T-helper 17 cell (primary cell): ENCODE measurements at places on chromosomes 2 and 18.

DNA sequence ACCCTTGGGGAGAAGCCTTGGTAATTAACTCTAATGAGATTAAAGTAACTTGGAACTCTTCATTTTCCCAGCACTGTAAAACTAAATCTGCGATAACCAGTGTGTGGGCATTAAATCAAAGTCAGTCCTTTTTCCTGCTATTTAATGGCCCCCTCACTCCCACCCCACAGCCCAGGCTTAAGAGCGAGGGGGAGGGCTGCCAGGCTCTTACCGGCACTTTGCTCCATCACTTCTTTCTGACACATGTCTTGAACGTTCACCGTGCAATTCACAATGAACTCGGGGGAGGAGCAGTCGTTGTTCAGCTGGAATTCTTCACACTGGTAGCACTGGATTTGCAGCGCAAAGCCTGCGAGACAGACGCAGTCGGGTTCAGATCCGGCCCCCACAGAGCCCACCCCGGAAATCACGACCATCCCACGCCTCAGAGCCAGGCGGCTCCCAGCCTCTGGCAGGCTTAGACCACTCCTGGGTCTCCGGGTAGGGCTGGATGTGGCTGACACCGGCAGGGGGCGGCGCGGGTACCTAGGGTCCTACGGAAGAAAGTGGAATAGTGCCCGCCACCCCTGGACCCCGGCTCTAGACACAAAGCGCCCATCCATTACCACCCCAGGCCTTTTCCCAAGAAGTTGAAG is 1.7 kb downstream of the LYPD1 start:
- DNase-seq: no peak

DNA sequence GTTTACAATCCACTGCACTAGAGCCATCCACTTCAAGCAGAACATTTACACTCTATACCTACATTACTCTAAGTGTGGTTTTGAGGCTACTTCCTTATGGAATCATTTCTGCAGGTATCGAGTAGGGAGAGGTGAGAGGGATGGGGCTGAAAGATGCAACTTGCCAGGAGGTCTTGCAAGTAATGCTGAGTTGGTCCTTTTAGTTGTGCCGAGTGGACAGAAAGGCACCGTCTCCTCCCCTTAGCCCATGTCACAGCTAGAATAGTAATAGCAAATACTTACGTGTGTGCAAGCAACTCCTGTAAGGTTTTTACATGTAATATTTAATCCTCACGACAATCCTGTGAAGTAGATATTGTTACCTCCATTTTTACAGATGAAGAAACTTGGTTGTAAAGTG is 158.8 kb upstream of the TTC39C start:
- no peak for DNase-seq

DNA sequence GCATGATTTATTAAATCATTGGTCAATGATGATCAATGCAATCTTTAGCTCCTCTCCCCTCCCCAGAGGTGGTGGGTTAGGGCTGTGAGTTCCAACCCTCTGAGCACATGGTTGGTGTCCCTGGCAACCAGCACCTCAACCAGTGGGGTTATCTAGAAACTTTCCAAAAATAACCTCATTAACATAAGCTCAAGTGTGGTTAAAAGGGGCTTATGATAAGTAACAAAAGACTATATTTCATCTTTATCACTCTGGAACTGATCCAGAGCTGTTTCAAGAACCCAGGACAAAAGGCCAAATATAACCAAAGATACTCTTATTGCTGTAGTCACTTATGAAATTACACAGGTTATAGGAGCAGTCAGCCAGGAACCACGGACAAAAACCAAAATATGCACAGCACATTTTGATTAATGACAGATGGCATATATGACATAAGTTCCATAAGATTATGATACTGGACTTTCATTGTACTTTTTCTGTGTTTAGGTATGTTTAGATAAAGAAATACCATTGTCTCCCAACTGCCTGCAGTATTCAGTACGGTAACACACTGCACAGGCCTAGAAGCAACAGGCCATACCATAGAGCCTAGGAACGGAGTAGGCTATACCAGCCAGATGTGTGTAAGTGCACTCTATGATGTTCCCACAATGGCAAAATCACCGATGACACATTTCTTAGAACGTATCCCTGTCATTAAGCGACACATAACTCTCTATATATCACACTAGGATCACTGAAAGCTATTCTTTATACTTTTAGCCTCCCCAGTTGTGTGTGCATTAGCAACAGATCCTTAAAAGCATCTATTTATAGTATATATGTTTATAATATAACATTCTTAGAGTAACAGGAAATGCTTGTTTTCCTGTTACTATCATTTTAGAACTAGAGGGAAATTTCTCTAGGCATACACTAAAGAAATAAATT is 31.9 kb downstream of the KIDINS220 start:
- no peak for DNase-seq

DNA sequence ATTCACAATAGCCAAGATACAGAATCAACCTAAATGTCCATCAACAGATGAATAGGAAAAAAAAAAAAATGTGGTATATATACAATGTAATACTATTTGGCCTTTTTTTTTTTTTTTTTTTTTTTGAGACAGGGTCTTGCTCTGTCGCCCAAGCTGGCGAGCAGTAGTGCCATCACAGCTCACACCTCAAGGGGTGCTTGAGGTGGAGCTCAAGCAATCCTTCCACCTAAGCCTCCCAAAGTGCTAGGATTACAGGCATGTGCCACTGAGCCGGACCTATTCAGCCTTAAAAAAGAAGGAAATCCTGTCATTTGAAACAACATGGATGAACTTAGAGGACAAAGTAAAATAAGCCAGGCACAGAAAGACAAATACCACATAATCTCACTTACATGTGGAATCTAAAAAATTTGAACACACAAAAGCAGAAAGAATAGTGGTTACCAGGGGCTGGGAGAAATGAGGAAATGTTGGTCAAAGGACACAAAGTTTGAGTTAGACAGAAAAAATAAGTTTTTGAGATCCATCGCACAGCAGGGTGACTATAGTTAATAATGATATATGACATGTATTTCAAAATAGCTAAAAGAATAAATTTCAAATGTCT is 26.0 kb downstream of the TLK1 start:
- DNase-seq: no peak

- no peak for DNase-seq
Observed at GRCh38 chr2:229947544-229947943, 25.2 kb downstream of the FBXO36 start.

- no peak for DNase-seq
Observed at GRCh38 chr2:46983065-46983801, 67.6 kb upstream of the MCFD2 start.

DNA sequence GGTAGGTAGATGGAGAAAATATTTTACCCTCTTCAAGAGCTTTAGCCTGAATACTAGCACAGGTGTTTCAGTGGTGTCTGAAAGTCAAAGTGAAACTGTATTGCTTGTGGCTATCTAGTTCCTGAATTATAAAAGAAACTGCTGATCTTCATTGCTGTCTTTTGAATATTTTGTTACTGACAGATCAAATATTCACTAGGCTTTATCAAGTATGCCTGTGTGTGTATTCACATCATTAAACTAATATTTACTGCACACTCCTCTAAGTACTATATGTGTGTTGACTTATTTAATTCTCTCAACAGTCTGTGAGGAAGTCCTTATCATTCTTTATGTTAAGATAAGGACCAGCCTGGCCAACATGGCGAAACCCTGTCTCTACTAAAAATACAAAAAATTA is 139.6 kb downstream of the SOCS6 start:
- DNase-seq: no peak

GRCh38 chr2:50225021-50225928 is 806.7 kb downstream of the NRXN1 start:
- DNase-seq: no peak
